ENCODE measurements at places on chromosomes 5 and 9.

- no peak for DNase-seq
These were observed 46.6 kb upstream of the PRSS3 start for GRCh38 chr9:33748633-33749304.

- DNase-seq = no peak
These were observed 157.3 kb downstream of the C5orf15 start for GRCh38 chr5:133811168-133811567.

- DNase-seq = no peak
These were observed 9.4 kb downstream of the PAM start for GRCh38 chr5:102764381-102765004.

- no peak for DNase-seq
These were observed 169.7 kb downstream of the ZDHHC21 start for GRCh38 chr9:14523545-14523944.

DNA sequence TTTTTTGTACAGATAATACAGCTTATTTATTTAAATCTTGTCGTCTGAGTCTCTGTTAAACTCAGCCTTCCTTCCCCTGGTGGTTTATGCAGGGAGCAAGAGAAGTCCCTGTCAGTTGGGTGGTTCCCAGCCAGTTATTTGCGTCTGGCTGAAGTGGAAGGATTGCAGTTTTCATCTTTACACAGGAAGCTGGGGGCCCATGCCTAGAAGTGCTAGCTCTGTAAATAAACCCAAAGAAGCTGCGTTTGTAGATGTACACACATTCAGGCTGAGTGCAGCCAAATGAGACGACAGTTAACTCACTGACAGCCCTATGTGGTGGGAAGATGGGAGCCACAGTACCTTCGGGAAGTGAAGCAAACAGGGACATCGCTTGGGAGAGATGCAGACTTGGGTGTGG is 122.1 kb downstream of the SAXO1 start:
- DNase-seq = no peak

- no peak for DNase-seq
These were observed 1.4 kb downstream of the ANKRA2 start for GRCh38 chr5:73564018-73564417.

DNA sequence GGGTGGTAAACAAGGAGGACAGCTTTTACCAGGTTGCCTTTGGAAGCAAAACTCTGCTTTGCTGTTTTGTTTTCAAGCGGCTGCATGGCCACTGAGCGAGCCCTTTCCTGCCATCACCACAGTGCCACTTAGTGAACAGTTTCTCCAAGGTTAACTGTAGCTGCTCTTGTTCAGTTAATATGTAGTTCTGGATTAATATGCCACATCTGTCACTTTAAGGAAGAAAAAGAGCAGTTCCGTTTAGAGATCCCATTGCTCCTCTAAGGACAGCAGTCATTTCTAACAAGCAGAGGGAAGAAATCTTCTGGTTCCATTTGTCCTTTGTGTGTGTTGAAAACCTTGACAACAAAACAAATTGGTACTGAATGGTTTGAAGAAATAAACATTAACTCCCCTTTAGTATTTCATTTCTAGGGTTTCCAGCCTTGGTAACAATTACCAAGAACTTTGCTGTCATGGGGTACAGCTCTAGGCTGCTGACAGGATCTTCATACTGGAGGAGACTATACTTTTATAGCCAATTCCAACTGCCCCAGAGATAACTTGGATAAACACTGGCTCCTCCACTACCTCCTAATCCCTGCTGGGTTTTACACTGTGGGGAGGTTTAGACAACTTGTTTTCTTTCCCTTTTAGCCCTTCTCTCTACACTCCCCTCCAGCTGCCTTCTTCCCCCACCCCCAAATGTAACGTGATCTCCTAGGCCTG is 10.3 kb upstream of the ABL1 start:
- peak; percentile 90 for DNase-seq

DNA sequence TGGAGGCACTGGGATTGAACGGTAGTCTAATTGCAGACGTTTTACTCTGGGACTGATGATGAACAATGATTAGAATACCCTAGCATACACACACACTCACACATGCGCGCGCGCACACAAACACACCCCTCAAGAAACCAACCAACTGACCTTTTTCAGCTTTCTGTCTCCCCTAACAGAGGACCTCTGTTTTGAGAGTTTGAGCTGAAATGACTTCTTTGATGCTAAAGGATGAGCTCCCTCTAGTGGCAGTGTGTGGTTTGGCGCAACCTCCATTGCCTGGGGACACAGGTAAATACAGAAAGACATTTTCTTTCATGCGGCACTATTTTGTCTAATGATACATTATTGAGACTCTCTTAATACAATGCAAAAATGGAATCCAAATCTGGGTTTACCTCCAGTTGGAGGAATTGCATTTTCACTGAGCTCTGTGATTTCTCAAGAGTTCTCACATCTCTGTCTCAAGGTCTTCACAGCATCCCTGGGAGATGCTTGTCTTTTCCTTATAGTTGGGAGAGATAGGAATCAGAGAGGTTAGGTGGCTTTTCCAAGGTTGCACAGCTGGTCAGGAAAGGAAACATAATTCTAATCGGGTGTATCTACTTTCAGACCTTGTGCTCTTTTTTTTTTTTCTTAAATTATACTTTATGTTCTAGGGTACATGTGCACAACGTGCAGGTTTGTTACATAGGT is 187.5 kb downstream of the TMEM38B start:
- DNase-seq = no peak

DNA sequence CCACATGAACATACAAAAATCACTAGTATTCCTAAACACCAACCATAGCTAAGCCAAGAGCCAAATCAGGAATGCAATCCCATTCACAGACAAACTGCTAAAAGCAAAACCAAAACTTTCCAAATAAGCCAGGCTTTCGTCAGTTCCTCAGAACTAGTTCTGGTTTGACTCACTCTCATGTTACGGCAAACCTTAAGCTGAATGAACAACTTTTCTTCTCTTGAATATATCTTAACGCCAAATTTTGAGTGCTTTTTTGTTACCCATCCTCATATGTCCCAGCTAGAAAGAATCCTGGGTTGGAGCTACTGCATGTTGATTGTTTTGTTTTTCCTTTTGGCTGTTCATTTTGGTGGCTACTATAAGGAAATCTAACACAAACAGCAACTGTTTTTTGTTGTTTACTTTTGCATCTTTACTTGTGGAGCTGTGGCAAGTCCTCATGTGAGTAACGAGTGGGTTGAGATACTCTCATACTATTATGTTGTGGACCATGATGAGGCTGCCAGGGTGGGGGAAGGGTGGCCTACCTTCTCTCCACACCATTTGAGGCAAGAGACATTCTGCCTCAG is at the start of gene PDCD1LG2:
TSS of gene PDCD1LG2 (plus strand) at position 172 of the 572 bp plus-strand sequence. CDS start 12,016 bp downstream, outside the sequence.
- DNase-seq = no peak

All from brain pericyte (primary cell).